ENCODE measurements at places on chromosomes 1 and 21. TPM values are rescaled to one million over a fixed set of nuclear protein-coding genes. Genes with fewer than 3 reads are reported as not detected.

DNA sequence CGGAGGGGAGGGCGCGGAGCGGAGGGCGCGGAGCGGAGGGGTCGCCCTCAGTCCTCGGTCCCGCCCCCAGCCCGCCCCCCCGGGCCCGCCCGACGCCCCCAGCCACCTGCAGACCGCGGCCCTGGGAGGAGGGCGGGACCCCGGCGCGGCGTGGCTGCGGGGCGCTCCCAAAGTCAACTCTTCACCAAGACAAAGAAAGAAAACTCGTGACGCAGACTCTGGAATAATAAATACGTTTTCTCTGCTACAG lies 1.2 kb downstream of the HES4 start:
- DNase-seq: no peak

DNA sequence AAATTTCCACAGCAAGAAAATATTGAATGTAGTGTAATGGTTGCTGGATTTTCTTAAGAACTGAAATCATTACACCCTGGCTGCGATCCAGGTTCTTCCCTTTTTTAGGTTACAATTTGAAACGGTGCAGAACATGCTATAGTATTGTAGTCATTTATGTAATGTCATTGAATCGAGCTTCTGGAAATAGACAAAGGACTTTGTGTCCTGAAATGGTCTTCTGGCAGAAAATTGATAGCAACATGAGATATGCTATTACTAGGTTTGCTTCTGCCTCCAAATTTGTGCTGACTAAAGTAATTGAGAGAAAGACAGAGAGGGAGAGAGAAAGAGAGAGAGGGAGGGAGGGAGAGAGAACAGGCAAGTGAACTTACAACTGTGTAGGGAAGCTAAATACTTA lies 146.2 kb upstream of the NFIA start:
- no peak for DNase-seq

S100B gene
- total RNA-seq: not detected

GRCh38 chr1:109266965-109267364 lies 16.0 kb downstream of the PSRC1 start:
- peak; percentile 36 for DNase-seq

- no peak for DNase-seq
Observed at GRCh38 chr1:183838221-183838620, 33.3 kb downstream of the RGL1 start.

- peak; percentile 29 for DNase-seq
Observed at GRCh38 chr1:155064111-155064831, 731 bp downstream of the EFNA4 start.

DENND2C gene
- total RNA-seq: 4.6 TPM

DNA sequence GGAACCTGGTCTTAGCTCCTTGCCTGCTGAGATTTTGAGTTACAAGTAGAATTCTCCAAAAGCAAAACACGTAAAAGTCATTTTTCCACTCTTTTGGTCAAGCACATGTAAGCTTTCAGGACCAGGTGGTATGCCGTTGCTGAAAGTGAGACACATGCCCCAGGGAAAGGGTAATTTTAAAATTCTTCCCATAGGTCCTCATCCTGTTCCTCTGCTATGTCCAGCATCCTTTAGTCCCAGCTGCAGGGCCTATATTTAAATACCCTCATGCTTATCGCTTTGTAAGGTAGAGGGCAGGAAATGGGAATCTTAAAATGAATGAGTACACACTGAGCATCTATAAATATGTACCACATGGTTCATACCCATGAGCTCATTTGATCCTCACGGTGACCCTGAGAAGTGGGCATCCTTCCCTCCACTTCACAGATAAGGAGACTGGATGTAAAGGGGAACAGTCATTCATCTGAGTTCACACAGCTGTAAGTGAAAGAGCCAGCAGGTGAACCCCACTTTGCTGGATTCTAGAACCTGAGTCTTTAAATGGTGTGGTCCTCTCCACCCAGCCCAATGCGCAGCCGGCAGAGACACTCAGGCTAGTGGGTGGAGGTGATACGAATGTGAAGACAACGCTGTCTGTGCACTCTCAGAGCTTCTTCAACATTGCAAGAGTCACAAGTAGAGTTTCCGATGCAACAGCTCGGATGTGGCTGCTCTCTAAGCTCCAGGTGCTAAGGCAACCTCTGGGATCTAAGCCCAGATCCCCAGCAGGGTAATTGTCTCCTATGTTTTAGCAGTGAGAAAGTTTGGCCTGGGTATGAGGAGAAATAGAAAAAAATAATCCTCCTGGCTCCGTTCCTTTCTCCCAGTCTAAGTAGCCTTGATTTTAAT lies 163.5 kb downstream of the PLXNA2 start:
- DNase-seq: no peak

All from LHCN-M2 (cell line).